Posterior vena cava (tissue), 2 donors: ENCODE measurements at places on chromosomes 3 and 15. TPM values are rescaled to one million over a fixed set of nuclear protein-coding genes. Genes with fewer than 3 reads are reported as not detected.

DNA sequence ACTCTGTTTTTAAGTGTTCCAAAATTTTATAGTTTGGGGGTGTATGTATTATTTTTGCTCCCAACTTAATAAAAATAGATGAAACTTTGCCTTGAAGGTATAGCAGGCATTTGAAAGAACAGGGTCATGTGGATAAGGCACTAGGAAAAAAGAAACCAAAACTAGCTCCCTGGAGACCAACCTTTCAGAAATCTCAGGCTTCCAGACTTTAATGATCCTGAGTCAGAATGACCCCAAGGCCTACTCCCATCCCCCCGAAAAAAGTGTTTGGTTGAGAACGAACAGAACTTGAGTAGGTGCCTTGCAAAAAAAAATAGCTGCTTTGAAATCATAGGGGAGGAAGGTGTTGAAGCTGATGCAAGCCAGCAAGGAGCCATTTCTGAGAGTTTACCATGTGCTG lies 309.5 kb downstream of the THSD4 start:
- no peak for DNase-seq

GRCh38 chr3:112761062-112761638 lies 85.5 kb downstream of the CD200R1L start:
- DNase-seq = no peak

GRCh38 chr3:142929109-142929508 lies 34.4 kb downstream of the PAQR9 start:
- DNase-seq = no peak

DNA sequence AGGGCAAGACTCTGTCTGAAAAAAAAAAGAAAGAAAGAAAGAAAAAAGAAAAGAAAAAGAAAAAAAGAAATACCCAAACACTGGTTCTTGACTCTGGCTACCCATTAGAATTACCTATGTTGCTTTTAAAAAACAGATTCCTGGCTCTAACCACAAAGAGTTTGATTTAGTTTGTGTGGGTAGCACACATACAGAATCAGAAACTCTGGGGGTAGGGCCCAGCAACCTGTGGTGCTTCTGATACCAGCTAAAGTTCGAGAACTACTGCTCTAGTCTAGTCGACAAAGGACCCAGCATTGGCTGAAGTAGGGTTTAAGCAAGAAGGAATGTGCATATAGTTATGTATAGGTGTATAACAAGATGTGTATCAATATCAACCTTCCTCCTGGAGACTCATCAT lies 392.7 kb downstream of the EFHB start:
- no peak for DNase-seq

MOBP gene
- total RNA-seq = 0.19 TPM

ESYT3 gene
- 0.37 TPM for total RNA-seq
